ENCODE measurements at places on chromosomes 5 and 9. TPM values are rescaled to one million over a fixed set of nuclear protein-coding genes. Genes with fewer than 3 reads are reported as not detected.

DNA sequence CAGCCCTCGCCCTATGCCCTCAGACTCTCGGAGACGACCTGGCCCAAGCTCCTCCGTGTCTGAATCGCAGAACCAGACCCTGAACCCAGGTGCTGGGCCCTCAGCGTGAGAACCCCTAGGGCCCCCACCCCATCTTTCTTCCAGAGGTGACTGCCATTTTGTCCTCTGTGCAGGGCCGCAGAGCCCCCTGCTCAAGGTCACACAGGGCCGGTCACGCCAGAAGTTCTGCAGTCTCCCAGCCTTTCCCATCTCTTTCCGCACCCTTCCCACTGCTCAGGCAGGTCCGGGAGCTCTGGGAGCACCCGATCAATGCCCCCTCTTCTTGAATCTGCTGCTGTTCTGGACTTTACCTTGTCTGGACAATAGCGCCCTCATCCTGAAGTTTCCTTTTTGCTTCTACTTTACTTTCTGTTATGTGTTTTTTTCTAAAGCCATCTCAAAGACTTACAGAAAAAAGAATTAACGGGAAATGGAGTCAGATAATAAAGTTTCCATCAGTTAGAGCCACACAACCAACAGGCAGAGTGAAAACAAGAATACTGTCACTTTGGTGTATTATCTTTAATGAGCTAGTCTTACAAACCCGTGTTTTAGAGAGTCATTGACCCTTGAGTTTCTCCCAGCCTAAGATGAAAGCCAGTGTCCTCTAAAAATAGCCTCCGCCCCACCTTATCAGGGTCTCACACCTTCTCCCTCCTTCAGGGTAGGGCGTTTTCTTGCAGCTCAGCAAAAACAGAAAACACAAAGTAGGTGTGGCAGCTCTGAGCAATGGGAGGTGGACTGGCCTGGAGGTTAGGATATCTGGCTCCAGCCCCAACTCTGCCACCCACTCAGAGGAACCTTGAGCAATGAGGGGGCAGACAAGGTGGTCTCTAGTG lies 1.8 kb downstream of the TMOD1 start:
- no peak for DNase-seq

- no peak for DNase-seq
These were observed 1.5 kb downstream of the THG1L start for GRCh38 chr5:157732596-157733262.

The NEURL1B gene
- 3.5 TPM for total RNA-seq

GRCh38 chr5:104084896-104085295 lies 522.3 kb upstream of the NUDT12 start:
- DNase-seq, result no peak

DNA sequence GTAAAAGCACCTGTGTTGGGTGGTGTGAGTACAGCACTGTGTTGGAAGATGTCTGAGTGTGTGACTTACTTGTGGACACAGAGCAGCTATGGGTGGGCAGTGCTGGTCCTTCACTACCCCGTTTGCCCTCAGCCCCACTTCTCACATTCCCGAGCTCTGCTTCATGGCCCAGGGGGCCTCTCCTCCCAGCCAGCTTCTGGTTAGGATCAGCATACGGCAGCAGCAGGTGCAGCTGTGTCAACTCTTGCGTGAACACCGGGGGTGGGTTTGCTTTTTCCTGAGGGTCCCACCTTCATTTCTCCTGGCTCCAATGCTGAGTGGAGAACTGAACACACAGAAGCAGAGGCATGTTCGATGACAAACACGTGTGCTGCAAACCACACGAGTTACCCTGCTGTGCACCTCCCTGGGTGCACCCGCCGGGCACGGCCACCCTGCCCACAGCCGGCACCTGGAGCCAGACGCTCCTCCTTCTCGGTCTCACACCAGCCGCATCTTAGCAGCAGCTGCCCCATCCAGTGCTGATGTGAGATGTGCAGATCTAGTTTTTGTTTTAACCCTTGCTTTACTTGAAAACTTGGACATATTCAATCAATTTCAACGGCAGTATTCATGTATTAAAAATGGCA lies 14.9 kb upstream of the SLC6A3 start:
- DNase-seq, result no peak

DNA sequence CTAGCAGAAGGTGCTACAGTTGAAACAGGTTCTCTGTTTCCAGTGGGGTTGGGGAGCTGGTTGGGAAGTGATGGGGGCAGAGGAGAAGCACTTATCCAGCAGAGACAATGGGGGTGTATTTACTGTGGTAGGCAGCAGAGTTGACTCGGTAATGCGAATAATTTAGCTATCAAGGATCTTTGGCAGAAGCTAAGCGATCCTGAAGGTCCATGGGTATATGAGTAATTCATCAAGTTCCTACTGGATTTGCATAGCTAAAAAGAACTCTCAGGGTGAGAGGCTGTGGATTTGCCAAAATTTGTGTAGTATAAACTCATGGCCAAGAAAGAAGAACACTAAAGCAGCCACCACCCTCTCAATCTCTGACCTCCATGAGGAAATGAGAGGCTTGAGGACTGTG lies 61.2 kb upstream of the EGFLAM start:
- DNase-seq, result no peak
